ENCODE measurements at places on chromosomes 2 and 18.

DNA sequence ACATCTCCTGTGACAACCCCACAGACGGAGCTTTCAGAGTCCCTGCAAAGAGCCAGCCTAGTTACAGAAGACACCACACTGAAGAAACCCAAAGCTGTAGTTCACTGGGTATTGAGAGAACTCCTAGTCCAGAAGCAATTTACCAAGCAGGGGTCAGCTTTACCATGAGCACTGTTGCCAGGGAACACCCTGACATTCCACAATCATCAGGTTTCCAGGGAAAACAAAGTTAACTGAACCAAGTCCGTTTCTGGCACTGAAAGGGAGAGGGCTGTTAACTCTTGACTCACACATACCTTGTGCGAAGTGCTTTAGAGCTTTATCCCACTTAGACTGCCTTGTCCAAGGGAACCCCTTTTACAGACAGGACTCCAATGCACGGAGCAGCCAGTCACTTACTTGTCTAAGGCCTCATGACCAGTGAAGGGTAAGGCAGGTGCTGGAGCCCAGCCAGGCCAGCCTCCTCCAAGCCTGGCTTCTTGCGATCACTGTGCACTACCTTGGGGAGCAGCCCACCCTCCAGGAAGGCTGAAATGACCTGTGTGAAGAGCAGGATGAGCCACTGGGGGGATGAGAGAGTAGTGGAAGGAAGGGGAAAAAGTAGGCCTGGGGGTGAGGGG, 53.9 kb downstream of the REEP1 start:
- no peak for DNase-seq

DNA sequence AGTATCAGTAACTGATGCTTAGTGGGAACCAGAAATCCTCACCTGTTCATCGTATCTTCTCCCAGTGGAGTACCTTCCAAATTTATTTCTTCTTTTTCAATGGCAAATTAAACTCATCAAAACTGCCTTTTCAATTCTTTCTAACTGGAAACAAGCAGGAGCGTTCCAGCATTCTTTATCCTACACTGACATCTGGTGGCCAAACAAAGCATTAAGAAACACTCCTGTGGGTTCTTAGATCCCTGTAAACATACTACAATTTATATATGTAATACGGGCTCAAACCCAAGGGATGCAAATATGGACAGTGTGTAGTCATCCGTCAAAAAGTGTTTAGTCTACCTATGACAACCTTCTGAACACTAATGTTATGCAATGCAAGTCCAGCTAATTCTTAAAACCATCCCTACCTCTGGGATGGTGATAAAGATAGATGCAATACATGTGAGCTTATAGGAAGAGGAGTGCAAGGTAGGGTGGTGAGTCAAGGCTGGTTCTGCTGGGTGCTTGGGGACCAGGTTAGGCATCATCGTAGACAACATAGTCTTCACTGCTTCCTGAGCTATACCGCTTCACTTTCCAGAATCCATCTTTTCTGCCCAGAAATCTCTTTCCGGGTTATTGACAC, 375.0 kb downstream of the CTNNA2 start:
- DNase-seq: peak; percentile 72

GRCh38 chr2:144381716-144382115, 138.2 kb downstream of the ZEB2 start:
- DNase-seq: no peak

DNA sequence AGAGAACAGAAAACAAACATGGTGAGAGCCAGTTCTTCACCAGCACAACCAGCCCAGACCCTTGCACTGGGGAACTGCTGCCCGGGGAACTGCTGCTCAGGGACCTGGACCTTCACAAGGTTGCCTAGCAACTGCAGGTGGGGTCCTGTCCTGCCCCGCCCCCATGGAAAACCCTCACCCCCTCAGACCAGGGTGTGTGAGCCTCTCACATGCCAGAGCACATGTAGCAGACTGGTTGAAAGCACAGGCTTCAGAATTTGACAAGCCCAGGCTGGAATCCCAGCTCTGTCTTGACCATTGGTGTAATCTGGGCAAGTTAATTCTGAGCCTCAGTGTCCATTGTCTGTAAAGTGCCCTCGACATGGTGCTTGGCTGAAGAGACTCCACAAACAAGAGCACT, 118.6 kb downstream of the LOXHD1 start:
- DNase-seq: no peak

GRCh38 chr2:101433465-101433864, 41.4 kb downstream of the RFX8 start:
- no peak for DNase-seq

DNA sequence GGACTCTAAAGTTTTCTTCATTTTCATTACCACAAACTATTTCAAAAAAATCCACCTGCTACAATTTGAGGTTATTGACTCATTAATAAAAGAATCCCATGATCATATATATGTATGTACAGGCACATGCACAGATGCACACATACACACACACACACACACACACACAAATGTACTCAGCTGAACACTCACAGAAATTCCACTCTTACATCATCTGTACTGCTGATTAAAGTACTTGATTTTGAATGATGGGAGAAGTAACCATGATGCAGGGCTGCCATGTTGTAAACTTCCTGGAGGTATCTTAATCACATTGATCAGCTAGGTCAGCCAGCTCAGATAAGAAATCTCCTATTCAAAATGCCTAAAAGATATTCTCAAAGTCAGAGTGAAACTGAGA, 1313.2 kb upstream of the NRXN1 start:
- DNase-seq: no peak

GRCh38 chr2:25365241-25365640, 23.5 kb upstream of the DNMT3A start:
- DNase-seq: no peak

DNA sequence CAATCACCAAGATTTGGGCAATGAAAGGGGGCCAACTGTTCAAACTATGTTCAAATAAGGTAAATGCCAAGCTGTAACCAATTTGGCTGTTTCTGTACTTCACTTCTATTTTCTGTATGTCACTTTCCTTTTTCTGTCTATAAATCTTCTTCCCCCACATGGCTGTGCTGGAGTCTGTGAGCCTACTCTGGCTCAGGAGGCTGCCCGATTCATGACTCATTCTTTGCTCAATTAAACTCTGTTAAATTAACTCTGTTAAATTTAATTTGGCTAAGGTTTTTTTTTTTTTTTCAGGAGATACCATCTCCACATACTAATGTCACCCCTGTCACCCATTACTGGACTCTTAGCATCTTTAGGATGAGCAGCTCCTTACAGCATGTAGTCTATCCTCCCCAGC, 178.8 kb upstream of the TWIST2 start:
- DNase-seq: no peak

GRCh38 chr2:36664696-36665076, 31.8 kb upstream of the VIT start:
- DNase-seq: no peak

DNA sequence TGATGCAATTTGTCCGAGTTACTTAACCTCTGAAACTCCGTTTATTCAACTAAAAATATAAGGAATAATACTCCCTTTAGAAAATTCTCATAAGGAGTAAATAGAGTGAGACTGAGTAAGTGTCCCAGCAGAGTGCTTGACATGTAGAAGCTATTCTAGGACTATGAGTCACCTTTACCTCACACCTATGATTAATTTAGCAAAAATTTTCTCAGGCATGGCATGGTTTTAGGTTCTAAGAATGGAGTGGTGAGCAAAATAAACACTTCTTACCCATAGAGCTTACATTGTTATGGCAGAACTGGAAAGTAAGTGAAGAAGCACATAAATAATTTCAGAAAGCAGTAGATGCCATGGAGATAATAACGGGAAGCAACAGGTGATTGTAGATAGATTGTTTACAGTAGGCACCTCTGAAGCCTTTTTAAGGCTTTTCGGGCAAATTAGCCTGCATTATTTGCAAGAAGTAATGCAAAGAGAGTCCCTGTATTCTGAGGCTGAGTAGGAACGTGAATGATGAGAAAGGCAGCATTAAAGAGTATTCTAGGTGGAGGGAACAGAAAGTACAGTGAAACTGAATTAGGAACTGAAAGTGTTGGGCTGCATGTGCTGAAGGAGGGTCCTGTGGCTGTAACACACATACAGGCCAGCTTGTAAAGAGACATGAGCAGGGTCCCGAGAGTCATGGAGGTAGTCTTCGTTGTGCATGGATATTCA, 209.2 kb downstream of the ZNF407 start:
- DNase-seq: no peak

DNA sequence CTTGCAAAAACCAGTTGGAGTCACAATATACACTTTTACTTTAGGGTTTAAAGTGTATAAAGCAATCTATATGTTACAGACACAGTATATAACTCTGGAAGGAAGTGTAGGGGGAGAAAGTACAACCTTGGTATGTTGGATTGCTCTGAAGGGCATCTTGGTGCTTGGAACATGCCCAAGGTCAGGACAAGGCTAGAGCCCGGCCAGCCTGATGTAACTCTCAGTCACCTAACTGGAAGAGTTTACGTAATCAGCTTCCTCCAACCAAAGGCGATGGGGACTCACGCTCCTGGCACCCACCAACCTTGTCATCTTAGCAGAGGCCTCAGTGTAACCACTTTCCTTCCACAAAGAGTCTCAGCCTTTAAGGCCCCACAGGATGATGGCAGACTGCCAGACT, 181.1 kb upstream of the ACAA2 start:
- DNase-seq: no peak

DNA sequence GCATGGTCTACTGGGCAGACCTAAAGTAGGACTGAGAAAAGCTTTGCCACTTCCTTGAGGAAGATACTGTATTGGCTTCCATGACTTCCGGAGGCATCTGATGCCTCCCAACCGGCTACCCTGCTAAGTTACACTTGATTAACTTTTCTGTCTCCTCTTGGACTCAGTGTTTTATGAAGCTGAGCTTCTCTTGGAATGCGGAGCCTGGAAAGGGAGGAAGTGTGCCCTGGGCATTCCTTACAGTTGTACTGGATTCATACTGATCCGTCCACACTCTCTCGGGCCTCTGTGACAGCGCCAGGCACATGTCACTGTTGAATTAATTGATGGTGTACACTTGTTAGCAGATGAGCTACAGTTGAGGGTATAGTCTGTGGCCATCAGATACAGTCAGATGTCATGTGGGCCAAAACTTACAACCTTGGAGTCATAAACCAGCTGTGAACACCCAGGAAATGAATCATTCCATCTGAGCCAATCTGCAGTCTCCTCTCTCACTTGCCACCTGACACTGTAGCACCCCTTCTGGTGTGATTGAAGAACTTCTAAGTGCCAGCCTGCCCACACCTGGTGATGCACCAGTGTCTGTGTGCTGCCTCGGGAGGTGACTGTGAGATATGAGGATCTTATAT, 122.5 kb downstream of the FHOD3 start:
- no peak for DNase-seq

- peak; percentile 2 for DNase-seq
Measured at GRCh38 chr2:181991171-181991885, 5.7 kb downstream of the PPP1R1C start.

DNA sequence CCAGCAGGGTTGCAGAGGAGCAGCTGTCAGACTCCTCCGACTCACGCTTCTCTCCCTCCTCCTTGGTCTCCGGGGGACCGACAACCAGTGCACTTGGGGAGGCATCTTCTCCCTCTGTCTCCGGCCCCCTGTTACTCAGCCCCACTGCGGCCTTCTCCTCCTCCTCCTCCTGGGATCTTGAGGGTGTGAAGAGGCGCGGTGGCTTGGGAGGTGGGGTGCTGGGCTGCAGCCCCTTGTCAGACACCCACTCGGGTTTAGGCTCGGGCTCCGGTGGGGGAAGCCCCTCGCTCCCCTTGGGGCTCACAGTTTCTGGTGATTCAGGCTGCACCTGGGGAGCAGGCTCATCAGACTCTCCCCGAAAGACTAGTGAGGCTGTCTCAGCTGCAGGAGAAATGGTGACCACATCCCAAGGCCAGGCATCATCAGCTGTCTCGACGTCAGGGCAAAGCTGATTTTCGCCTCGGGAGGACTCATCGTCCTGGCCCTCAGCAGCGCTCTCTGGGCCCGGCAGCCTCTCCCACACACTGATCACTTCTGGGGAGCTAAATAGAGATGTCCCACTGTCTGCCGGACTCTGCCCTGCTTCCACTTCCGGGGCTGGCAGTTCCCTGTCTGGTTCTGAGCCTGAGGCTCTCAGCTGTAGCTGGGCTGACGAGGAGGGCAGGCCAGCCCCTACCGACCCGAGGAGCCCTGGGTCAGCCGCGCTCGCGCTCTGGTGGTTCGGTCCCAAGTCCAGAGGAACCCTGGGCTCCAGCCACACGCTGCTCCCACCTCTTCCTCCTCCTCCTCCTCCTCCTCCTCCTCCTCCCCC, 9.0 kb upstream of the SFXN5 start:
- no peak for DNase-seq
